ENCODE measurements at places on chromosomes 1 and 21. TPM values are rescaled to one million over a fixed set of nuclear protein-coding genes. Genes with fewer than 3 reads are reported as not detected.

C1QC gene
- total RNA-seq, result 542 TPM

SLAMF1 gene
- 2.3 TPM for total RNA-seq

BCL2L15 gene
- total RNA-seq, result 0.14 TPM

SPRR1A gene
- not detected for total RNA-seq

KRTAP10-3 gene
- not detected for total RNA-seq

FALEC gene
- not detected for total RNA-seq

- DNase-seq, result no peak
Observed at GRCh38 chr21:16773206-16773605, 739.6 kb upstream of the CXADR start.

DNA sequence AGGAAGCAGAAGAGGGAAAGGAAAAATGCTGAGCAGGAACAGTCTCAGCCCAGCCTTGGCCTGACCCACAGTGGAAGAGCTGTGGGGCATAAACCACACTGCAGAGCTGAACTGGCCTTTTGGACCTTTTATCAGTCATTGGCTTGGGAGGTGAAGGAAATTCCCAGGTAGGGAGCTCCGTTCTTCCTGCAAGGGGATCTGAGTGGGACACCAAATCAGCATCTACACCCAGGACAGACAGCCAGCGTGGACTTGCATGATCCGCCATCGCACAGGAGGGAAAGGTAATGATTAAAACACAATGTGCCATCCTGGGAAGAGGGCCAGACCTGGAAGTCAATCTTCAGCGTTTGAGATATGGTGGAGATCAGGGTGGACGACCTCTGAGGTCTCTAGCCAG, 1.2 kb upstream of the MTFR1L start:
- no peak for DNase-seq

DNA sequence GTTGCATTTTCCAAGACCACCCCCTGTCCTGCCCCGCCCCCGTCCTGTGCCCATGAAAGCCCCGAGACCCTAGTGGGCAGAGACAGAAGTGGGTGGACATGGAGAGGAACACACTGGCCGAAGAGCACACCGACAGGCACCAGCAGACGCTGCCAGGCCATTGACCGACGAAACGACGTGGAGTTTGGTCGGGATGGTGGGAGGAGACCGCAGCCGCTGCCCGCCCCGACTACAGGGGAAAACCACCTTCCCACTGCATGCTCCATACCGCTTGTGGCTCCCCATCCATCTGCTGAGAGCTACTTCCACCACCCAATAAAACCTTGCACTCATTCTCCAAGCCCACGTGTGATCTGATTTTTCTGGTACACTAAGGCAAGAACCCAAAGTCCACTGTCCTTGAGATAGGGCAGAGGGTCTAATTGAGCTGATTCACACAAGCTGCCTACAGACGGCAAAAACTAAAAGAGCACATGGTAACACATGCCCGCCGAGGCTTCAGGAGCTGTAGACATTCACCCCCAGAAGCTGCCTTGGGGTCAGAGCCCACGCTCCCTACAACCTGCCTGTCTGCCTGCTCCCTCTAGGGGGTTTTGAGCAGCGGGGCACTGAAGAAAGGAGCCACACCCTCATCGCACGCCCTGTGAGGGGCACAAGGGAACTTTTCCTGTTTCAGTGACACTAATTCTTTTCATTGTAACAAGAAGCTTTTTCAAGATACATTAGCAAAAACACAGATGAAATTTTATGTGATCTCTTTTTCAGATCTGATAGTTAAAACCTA, 81.2 kb upstream of the RAB3GAP2 start:
- no peak for DNase-seq

GRCh38 chr1:44235808-44236207, 22.5 kb downstream of the DMAP1 start:
- no peak for DNase-seq

- DNase-seq, result no peak
Observed at GRCh38 chr21:38171723-38172344, 85.0 kb upstream of the KCNJ15 start.

- no peak for DNase-seq
Observed at GRCh38 chr21:38986806-38987632, 181.3 kb downstream of the ETS2 start.

GRCh38 chr1:84298684-84299535, 2.6 kb upstream of the SAMD13 start:
- DNase-seq, result no peak

DNA sequence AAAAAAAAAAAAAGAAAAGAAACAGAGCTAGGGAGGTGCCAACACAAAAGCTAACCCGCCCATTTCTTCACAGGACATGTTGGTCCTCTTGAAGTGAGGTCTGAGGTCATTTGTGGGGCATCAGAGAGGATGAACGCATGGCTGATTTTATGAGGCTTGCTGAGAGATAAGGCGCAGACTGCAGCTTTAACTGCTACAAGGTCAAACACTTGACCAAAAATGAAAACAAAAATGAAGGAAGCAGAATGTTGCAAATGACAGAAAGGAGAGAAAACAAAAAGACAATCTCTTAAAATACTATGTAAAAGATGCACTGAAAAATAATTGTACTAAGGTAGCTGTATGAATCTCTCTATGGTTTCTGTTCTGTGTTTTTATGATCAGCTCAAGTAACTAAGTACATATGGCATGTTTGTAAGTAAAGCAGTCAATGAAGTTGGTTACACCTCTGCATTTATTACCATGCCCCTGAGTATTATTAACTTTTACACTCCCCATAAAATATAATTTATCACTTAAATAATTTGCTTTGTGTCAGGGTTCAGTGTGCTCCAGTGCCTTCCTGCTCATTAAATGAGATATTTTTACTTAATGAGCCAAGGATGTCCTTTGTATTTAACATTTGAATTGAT, 249.1 kb upstream of the NR5A2 start:
- DNase-seq, result no peak

- no peak for DNase-seq
Observed at GRCh38 chr1:116628448-116628847, 39.1 kb downstream of the IGSF3 start.

DNA sequence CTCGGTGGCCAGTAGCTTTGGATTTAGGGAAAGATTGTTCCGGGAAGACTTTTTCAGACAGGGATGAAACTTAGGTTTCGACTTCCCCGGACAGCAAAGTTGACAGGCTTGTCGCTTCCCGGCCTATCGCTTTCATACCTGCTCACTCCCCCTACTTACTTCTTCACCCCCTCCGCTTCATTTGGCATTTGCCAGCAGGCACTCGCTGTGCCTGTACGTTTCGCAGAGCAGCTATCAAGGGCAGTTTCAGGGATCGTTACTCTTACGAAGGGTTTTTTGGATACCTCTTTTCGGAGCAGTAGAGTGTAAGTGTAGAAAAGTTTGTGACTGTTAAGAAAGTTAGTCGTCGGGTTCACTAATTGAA, 393 bp downstream of the BLZF1 start:
- DNase-seq, result no peak

- no peak for DNase-seq
Observed at GRCh38 chr21:25708467-25709065, 26.1 kb downstream of the ATP5PF start.

- no peak for DNase-seq
Observed at GRCh38 chr1:1918901-1919303, at the start of gene TMEM52. TMEM52 (minus strand) TSS chr1:1919279; CDS start chr1:1919265, 14 bp downstream.

GRCh38 chr1:245583081-245583480, 428.3 kb downstream of the KIF26B start:
- DNase-seq, result no peak

DNA sequence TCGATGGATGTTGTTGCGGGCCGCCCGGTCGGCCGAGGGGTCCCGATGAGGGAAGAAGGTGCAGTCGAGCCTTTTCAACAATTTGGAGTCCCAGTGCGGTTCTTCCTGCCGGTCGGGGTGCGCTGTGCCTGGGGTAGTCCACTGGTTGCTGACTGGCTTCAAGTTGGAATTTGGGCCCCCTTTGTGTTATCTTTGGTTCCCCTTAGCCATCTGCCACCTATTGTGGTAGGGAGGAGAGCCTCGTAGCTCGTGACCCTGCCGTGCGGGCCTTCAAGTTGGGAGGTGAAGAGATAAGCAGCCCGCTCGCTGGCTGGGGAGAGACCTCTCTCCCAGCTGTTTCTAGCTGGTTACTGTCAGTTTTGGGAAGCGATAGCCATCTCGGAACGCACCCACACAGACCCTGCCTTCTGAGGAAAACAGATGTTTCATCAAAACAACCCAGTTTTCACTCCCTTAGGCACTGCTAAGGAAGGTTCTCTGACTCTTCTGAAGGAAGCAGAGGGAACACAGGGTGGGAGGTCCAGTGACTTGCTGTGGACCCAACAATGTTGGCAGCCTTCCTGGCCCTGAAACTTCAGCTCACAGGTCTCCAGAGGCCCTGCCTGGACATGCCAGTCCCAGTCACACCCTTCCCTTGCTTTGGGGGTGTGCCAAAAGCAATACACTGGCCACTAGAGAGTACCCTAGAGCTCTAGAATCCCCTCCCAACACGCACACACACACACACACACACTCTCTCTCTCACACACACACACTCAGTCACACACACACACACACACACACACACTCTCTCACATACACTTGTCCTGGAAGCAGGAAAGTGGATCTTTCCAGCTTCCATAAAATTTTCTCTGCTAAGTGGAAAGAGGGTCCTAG, 1.0 kb downstream of the BTG2 start:
- peak; percentile 80 for DNase-seq

Measured in thoracic aorta (tissue), 2 donors.